Stimulated activated CD8-positive, alpha-beta memory T cell treated with anti-CD3 and anti-CD28 coated beads, Interleukin-4, amount 100 ng/mL, for 1 hour (primary cell): ENCODE measurements at places on chromosomes 5 and 9.

DNA sequence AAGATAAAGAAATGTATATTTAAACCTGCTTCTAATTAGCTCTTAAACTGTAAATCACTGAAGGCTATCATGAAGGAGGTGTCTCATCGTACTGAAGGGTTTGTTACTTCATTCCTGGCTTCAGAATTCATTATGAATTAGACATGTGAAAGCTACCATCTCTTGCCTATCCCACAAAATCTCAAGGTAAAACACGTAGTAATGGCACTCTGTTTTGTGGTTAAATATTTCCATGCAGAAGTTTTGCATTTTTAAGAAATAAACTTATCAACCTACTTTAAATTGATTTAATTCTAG, 490.7 kb upstream of the NUDT12 start:
- no peak for DNase-seq

- no peak for DNase-seq
Measured at GRCh38 chr5:34656700-34657273, 659 bp downstream of the RAI14 start.

DNA sequence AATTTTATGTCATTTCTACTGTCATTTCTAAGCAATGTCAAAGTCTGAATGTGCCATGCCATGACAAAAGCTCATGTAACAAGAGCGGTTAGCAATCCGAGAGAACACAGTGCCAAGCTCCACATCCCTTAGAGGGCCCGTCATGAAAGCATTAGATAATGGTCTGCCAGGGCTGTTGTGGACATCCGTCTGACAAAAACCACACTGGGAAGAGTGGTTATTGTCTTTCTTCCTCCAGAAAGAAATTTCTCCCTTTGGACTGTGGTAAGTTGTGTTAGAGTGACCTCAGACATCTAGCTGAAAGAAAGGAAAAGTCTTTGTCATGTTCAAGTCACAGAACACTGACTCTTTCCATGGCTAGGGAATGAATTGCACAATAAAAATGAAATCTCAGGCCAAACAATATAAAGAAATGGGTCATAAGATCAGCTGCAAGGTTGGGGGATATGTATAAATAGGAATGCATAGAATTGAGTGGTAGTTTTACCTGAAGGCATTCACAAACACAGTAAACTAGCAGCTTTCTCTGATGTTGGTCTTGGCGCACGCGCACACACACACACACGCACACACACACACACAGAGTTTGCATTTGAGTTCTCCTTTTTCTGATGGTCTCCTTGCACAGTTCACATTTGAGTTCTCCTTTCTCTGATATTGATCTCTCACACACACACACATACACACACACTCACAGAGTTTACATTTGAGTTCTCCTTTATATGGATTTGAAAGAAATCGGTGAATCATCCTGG, 5.3 kb downstream of the SLC1A3 start:
- no peak for DNase-seq

GRCh38 chr5:102832445-102832844, 77.3 kb downstream of the PAM start:
- DNase-seq = no peak
